ENCODE measurements at places on chromosomes 2 and 18.

GRCh38 chr18:22186484-22186971 is 17.1 kb downstream of the GATA6 start:
- DNase-seq, result no peak

- no peak for DNase-seq
These were observed 120.9 kb upstream of the NRP2 start for GRCh38 chr2:205561441-205561840.

- peak; percentile 47 for DNase-seq
These were observed 222.4 kb downstream of the WDR7 start for GRCh38 chr18:56873441-56874140.

DNA sequence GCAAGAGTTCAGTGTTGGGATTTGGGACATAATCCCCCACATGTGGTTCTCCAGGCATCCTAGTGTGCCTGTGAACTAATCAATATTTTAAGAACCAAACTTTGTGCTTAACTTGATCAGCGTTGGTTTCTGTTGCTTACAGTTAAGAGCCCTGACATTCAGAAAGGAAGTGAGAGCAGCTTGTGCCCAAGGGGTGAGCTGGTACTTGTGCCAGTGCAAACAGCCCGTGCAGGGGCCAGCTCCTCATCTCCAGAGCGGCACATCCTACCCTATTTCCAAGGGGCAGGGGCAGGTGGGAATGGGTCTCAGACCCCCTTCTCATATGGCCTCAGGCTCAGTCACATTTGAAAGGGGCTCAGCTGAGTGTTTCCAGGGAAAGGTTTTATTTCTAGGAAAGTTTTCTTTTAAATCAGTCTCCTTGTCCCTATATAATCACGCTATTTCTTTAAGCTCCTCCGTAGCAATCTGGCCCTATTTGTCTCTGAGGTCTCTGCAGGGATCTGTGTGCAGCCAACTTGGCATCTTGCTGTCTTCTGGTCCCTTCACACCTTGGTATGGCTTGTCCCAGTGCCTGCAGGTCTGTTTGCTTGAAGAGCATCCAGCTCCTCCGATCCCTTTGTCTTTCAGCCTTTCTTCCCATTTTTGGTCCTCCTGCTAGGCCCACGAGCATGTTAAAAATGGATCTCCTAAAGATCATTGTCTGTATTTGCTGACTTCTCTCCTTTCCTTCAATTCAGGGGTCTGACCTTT is 358.9 kb downstream of the HRH4 start:
- DNase-seq, result no peak

- no peak for DNase-seq
These were observed 95.9 kb upstream of the MSH2 start for GRCh38 chr2:47307066-47307465.

DNA sequence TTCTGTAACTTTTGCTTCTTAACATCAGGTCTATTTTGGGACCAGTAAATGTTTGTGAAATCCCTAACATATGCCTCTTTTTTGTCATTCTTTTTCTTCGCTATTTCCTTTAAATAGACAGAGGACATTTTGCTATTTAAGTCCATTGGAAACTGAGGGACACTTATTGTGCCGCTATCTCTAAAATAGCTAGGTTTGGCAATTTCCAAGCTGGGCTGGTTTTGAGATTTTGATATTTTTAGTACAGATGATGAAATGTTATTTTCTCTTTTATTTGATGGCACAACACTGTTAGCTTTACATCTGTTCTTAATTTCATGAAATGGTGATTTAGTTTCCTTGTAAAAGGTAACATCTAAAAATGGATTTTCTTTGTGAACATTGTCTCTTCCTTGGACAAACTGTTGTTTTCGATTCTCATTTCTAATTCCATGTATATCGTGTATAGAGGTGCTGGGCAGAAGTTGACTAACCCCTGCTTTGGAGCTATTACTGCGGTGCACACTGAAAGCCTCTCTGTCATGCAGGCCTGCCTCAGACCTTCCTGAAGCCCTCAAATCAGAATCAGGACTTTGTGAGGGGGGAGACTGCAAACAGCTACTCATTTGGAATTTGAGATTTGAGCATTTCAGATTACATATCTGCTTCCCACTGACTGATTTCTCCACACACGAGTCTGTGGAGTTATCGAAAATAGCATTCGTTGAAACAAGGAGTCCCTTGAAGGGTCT is 594 bp downstream of the RAD51AP2 start:
- no peak for DNase-seq

DNA sequence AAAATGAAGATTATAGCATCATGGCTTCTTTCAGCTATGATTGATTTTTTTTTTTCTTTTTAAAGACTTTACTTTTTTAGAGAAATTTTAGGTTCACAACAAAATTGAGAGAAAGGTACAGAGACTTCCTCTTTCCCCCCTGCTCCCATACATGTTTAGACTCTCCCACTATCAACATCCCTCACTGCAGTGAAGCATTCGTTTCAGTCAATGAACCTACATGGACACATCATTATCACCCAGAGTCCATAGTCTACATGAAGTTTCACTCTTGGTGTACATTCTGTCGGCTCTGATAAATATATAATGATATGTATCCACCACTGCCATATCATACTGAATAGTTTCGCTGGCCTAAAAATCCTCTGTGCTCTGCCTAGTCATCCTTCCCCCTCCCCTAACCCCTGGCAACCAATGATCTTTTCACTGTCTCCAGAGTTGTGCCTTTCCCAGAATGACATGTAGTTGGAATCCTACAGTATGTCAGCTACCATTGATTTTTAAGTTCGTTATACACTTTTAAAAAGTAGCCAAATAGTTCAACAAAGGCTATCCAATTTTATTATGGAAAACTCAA is 86.8 kb downstream of the GPD2 start:
- no peak for DNase-seq

Measured in C1 segment of cervical spinal cord (tissue), 14 donors.